Stimulated activated CD4-positive, alpha-beta T cell treated with anti-CD3 and anti-CD28 coated beads, Interleukin-2, amount 100 ng/mL, for 4 hours (primary cell): ENCODE measurements at places on chromosomes 7 and 10.

GRCh38 chr10:86443069-86443468 is 76.5 kb upstream of the GRID1 start:
- no peak for DNase-seq

GRCh38 chr7:134662166-134662870 is 15.7 kb downstream of the BPGM start:
- DNase-seq = no peak

DNA sequence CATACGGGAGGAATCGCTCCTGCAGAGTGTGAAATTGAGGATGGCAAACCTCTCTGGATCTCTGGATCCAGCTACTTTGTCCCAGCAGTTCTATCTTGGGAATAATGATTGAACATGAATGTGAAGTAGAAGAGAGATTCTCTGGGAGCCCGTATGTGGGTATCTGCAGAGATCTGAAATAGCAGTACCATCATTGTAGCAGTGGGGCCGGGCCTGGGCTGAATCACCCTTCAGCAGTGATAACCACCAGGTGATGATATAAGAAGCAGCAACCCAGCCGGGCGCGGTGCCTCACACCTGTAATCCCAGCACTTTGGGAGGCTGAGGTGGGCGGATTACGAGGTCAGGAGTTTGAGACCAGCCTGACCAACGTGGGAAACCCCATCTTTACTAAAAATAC is 51.9 kb downstream of the SKIDA1 start:
- DNase-seq = no peak

DNA sequence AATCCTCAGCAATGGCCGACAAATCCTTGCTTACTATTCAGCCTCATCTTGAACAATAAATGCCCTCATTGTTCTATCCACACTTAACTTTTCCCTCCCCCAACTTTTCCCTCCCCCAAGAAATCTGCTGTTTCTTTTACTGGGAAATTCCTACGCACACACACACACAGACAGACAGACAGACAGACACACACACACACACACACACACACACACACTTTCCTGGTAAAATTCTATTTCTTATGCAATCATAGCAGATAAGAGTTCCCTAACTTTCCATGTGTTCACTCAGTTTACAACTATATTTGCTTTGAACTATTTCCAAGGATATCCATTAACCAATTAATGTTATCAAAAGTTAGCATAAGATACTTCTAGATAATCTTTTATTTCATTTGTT is 52.9 kb downstream of the RELN start:
- no peak for DNase-seq

- DNase-seq = no peak
Measured at GRCh38 chr10:46525177-46525823, 31.2 kb downstream of the GPRIN2 start.

DNA sequence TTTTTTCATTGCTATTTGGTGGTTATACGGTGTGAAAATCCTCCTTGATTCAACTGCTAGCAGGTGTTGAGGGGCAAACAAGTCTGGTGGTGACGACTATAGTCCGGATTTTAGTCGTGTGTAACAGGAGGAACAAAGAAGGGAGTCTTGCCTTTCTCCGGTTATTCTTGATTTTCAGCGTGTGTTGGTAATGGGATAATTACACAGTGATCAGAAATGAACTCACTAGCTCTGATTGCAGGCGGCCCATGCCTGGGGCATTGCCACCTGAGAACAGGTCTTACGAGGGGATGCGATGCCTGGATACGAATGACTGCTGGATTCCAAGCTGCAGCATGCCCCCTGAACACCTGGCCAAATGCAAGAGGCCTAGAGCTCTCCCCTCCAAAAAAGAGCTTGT is 72.8 kb downstream of the CAMK1D start:
- DNase-seq = no peak

GRCh38 chr10:126734015-126734414 is 63.5 kb upstream of the C10orf90 start:
- DNase-seq = no peak

- peak; percentile 6 for DNase-seq
Measured at GRCh38 chr7:21939136-21939857, 6.4 kb downstream of the CDCA7L start.

DNA sequence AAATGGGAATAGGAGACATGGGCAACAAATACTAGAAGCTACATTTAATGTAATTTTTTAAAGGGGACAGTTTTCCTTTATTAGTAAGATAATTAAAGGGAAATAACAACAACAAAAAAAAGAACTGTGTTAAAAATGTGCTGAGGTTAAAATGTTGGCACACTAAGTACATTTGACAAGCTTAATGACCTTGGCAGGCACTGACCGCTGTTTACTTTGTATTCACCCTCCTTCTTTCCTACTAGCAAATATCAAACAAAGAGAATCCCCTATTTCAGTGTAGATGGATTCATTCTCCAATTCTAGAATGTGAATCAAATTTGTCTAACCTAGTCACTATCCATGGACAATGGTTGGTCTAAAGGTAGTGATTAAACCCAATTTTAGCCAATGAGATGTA is 77.5 kb upstream of the TOMM7 start:
- DNase-seq = no peak

- no peak for DNase-seq
Measured at GRCh38 chr7:155846936-155847335, 34.7 kb upstream of the SHH start.

- no peak for DNase-seq
Measured at GRCh38 chr7:288671-289101, 1.3 kb upstream of the FOXL3 start.

DNA sequence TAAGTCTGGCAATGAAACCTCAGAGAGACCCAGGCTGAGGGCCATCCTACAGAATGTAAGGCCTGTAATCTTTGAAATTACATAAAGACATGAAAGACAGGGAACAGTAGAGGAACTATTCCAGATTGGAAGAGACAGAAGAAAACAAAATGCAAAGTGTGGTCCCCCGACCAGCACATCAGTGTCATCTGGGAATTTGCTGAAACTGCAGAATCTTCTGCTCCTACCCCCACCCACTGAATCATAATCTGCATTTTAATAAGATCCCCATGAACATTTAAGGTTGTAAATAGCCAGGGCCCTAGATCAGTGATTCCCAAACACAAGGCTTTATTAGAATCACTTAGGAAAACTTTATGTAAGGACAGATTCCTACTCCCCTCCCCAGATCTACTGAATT is 154.4 kb downstream of the NOC3L start:
- DNase-seq = no peak
